ENCODE measurements at places on chromosomes 7 and 10.
A peak's percentile ranks its signal among the peaks of the same experiment; 100 is the strongest.

DNA sequence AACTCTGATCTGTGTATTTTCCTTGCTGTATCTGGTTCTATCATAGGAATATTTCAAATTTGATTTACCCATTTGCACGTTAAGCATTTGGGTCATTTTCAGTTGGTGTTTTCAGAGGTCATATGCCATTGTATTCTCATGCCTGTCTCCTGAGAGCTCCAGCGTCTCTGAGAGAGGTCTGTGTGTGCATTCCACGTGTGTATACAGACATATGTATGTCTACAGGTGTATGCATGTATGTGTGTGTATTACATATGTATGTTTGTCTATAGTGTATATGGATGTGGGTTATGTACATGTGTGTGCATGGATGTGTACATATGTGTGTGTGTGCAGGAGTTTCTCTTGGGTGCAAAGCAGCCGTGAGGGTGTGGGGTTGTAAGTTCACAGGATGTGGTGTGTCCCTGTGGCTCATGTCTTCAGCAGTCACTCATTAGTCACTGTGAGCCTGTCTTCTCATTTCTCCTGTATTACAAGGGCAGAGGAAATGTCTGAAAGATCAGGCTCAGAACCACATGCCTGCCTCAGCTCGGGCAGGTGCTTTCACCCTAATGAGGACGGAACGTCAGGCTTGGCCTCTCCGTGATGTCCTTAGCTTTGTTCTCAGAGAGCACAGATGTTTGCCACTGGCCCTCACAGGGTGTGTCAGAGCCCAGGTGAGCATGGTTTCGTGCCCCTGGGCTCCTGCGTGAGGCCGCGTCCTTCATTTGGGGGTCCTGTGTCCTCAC is 101.6 kb downstream of the NKX6-2 start:
- no peak for DNase-seq
- no peak overlapping the region for H3K27ac ChIP-seq
- H3K4me1 ChIP-seq: peaks cover 15% of the 10 kb centered on the region
- H3K36me3 ChIP-seq: no peaks in the 10 kb centered on the region
- H3K27me3 ChIP-seq: no peaks in the 10 kb centered on the region
- no peak overlapping the region for H3K4me3 ChIP-seq

DNA sequence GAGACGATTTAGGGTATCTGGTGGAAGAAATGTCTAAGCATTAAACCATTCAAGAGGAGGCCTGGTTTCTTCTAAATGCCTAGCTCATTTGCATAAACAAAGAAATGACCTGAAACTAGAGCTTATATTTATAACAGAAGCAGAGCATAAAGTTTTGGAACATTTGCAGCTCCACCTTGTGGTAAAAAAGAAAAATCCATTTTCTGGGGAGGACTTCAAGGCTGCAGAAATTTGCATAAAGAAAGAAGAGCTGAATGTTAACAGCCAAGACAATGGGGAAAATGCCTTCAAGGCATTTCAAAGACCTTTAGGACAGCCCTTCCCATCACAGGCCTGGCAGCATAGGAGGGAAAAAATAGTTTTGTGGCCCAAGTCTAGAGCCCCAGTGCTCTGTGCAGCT is 362.0 kb downstream of the ZNF248 start:
- H3K36me3 ChIP-seq: no peaks in the 10 kb centered on the region
- H3K27ac ChIP-seq: no peak overlapping the region
- DNase-seq: no peak
- no peak overlapping the region for H3K4me3 ChIP-seq

GRCh38 chr7:96319439-96319838 is 2.5 kb downstream of the SLC25A13 start:
- DNase-seq: no peak
- H3K27me3 ChIP-seq: no peaks in the 10 kb centered on the region

- no peaks in the 10 kb centered on the region for H3K4me1 ChIP-seq
- DNase-seq: no peak
- peaks cover 16% of the 10 kb centered on the region for H3K27me3 ChIP-seq
- no peaks in the 10 kb centered on the region for H3K36me3 ChIP-seq
- no peak overlapping the region for H3K27ac ChIP-seq
Observed at GRCh38 chr10:47198221-47198620, 101.8 kb upstream of the GDF10 start.

DNA sequence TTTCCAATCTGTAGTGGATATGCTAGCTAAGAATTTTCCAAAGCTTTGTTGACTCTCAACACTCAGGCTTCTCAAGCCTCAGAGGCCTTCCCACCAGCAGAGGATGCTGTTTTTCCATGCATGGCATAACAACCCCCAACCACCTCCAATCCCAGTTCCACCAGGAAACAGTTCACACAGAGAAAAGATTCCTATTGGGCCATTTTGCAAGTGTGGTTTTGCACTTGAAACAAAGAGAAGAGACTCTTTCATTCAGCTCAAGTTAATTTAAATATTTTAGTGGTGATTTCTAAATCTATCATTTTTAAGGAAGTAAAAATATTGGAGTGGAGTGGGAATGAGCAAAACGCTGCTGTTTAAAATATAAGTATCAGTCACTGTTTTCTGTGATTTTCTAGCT is 105.6 kb upstream of the COL1A2 start:
- peak; percentile 31 for DNase-seq
- H3K27me3 ChIP-seq: peaks cover 13% of the 10 kb centered on the region
- H3K27ac ChIP-seq: no peak overlapping the region
- no peaks in the 10 kb centered on the region for H3K36me3 ChIP-seq
- no peak overlapping the region for H3K4me3 ChIP-seq
- no peaks in the 10 kb centered on the region for H3K4me1 ChIP-seq

DNA sequence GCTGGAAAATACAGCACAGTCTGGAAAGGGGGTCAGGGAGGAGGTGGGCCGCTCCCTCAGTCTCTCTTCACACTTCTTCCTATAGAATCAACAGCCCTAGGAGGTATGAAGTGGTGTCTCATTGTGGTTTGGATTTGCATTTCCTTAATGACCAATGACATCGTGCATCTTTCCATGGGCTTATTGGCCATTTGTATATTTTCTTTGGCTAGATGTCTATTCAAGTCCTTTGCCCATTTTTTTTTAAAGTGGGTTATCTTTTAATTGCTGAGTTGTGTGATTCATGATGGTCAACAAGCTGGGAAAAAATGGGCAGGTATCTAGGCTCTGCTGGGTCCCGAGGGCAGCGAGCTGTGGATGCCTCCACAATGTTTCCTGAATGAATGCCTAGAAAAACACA is 29.1 kb downstream of the TMEM130 start:
- H3K4me1 ChIP-seq: no peaks in the 10 kb centered on the region
- H3K4me3 ChIP-seq: no peak overlapping the region
- H3K27ac ChIP-seq: no peak overlapping the region
- H3K36me3 ChIP-seq: no peaks in the 10 kb centered on the region
- H3K27me3 ChIP-seq: peaks cover 17% of the 10 kb centered on the region
- no peak for DNase-seq

DNA sequence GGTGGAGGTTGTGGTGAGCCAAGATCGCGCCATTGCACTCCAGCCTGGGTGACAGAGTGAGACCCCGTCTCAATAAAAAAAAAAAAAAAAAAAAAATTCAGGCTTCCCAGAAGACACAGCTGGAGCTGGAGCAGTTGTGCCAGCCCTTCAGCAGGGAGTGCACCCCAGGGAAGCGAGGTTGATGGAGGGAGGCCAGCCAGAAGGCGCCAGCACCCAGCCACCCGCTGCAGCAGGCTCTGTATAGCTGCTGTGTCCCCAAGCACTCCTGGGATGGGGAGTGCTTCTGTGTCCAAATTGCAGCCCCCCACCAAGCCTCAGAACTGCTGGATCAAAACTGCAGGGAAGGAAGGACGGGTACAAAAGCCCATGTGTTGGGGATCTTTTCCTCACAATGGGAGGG is 47.8 kb downstream of the COBL start:
- no peaks in the 10 kb centered on the region for H3K36me3 ChIP-seq
- peaks cover 17% of the 10 kb centered on the region for H3K4me1 ChIP-seq
- H3K27ac ChIP-seq: no peak overlapping the region
- no peaks in the 10 kb centered on the region for H3K27me3 ChIP-seq
- H3K4me3 ChIP-seq: no peak overlapping the region

GRCh38 chr10:61987537-61987936 is 86.0 kb downstream of the ARID5B start:
- no peak for DNase-seq
- peak overlapping the region; percentile 69 for H3K27ac ChIP-seq
- no peaks in the 10 kb centered on the region for H3K36me3 ChIP-seq
- H3K4me3 ChIP-seq: peak overlapping the region; percentile 27
- H3K4me1 ChIP-seq: peaks cover 49% of the 10 kb centered on the region
